Naive B cell (primary cell): ENCODE measurements at places on chromosomes 6 and 20. TPM values are rescaled to one million over a fixed set of nuclear protein-coding genes. Genes with fewer than 3 reads are reported as not detected.

IRF4 gene
- polyA plus RNA-seq = 34.2 TPM

FRMD1 gene
- not detected for polyA plus RNA-seq

TBC1D20 gene
- 17.1 TPM for polyA plus RNA-seq

- peaks cover 37% of the 10 kb centered on the region for H3K4me1 ChIP-seq
- H3K4me3 ChIP-seq = no peak overlapping the region
- no peaks in the 10 kb centered on the region for H3K27me3 ChIP-seq
- peaks cover 15% of the 10 kb centered on the region for H3K36me3 ChIP-seq
- no peak for DNase-seq
These were observed 856 bp downstream of the TP53TG5 start for GRCh38 chr20:45377269-45377668.

GRCh38 chr6:129651291-129651691 is 58.7 kb downstream of the ARHGAP18 start:
- H3K4me3 ChIP-seq = no peak overlapping the region
- H3K36me3 ChIP-seq = peaks cover 4% of the 10 kb centered on the region
- H3K27ac ChIP-seq = no peak overlapping the region
- no peaks in the 10 kb centered on the region for H3K4me1 ChIP-seq

- no peak overlapping the region for H3K4me3 ChIP-seq
- no peak overlapping the region for H3K27ac ChIP-seq
- H3K4me1 ChIP-seq = no peaks in the 10 kb centered on the region
- H3K27me3 ChIP-seq = no peaks in the 10 kb centered on the region
- DNase-seq = no peak
- H3K36me3 ChIP-seq = peaks cover 6% of the 10 kb centered on the region
These were observed 46.0 kb downstream of the ZFP64 start for GRCh38 chr20:52145587-52145986.

GRCh38 chr6:2990932-2991506 is 8.7 kb upstream of the NQO2 start:
- H3K4me3 ChIP-seq = peak overlapping the region; percentile 97
- H3K4me1 ChIP-seq = peaks cover 30% of the 10 kb centered on the region
- no peaks in the 10 kb centered on the region for H3K27me3 ChIP-seq
- no peaks in the 10 kb centered on the region for H3K36me3 ChIP-seq
- peak overlapping the region; percentile 100 for H3K27ac ChIP-seq

DNA sequence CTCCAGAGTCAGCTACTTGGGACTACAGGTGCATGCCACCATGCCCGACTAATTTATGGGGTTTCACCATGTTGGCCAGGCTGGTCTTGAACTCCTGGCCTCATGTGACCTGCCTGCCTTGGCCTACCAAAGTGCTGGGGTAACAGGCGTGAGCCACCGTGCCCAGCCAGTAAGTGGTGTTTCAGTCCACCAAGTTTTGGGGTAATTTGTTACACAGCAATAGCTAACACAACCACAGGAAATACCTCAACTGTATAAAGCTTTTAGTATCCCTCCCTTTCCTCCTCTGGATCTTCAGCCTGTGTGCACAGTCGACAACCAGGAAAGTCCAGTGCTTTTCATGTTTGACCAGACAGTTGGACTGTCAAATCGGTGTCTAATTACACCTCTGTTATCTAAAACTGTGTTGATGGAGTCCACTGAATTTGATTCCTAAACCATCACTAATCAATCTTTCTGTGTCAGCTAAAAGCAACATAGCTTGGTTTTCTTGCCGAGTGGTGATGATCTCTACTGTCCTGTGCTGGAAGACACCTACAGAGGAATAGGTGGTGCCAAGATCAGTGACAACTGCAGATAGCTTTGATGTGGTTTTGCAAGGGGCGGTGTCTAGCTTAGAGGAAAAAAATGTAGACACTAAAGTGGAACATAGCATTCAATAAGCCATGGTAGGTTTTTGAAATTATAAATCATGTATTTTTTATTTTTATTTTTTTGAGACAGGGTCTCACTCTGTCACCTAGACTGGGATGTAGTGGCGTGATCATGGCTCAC is 22.2 kb upstream of the ZBTB2 start:
- H3K27ac ChIP-seq = no peak overlapping the region
- DNase-seq = no peak
- peaks cover 12% of the 10 kb centered on the region for H3K4me1 ChIP-seq
- no peaks in the 10 kb centered on the region for H3K27me3 ChIP-seq
- peaks cover 34% of the 10 kb centered on the region for H3K36me3 ChIP-seq
